HT-29 (cell line): ENCODE measurements at places on chromosomes 13 and 19. TPM values are rescaled to one million over a fixed set of nuclear protein-coding genes. Genes with fewer than 3 reads are reported as not detected.

Gene CTXN1
- total RNA-seq, result 8.6 and 11.8 TPM in 2 replicates

Gene C19orf47
- total RNA-seq, result 35.7 and 36.9 TPM in 2 replicates

Gene NCAN
- total RNA-seq, result not detected in 2 replicates

Gene CD79A
- total RNA-seq, result 0.81 and 1.4 TPM in 2 replicates

Gene TMEM238
- 87.8 and 92.7 TPM in 2 replicates for total RNA-seq

Gene PRKD2
- 76.0 and 83.3 TPM in 2 replicates for total RNA-seq

Gene PODNL1
- total RNA-seq, result 0.34 and 1.1 TPM in 2 replicates

Gene CLEC17A
- not detected in 2 replicates for total RNA-seq

Gene S1PR5
- not detected in 2 replicates for total RNA-seq

Gene CDADC1
- total RNA-seq, result 6.4 and 6.5 TPM in 2 replicates

Gene RAB20
- total RNA-seq, result 145 and 147 TPM in 2 replicates

Gene CAMSAP3
- total RNA-seq, result 29.8 and 37.0 TPM in 2 replicates

Gene DZIP1
- not detected in 2 replicates for total RNA-seq

Gene KIR3DL2
- not detected in 2 replicates for total RNA-seq

Gene CCDC61
- 20.3 and 24.4 TPM in 2 replicates for total RNA-seq

Gene HSD11B1L
- total RNA-seq, result 2.1 and 4.1 TPM in 2 replicates

Gene FARP1
- total RNA-seq, result 46.4 and 49.0 TPM in 2 replicates

Gene PSG1
- not detected in 2 replicates for total RNA-seq

Gene NLRP9
- not detected in 2 replicates for total RNA-seq

Gene ZNF177
- 0.03 and 0.18 TPM in 2 replicates for total RNA-seq

Gene ASF1B
- 95.9 and 102 TPM in 2 replicates for total RNA-seq

Gene UHRF1
- total RNA-seq, result 93.3 and 95.9 TPM in 2 replicates

Gene CPT1C
- total RNA-seq, result 0.47 and 1.4 TPM in 2 replicates

Gene LGALS14
- not detected in 2 replicates for total RNA-seq

Gene RAB8A
- total RNA-seq, result 37.4 and 45.9 TPM in 2 replicates

Gene PEAK3
- total RNA-seq, result not detected in 2 replicates

Gene CCDC70
- total RNA-seq, result not detected in 2 replicates

Gene AXL
- total RNA-seq, result 1.5 and 1.7 TPM in 2 replicates

Gene LGALS4
- total RNA-seq, result 959 and 1,005 TPM in 2 replicates
